Sigmoid colon (tissue), 7 donors: ENCODE measurements at places on chromosomes 1 and 21. TPM values are rescaled to one million over a fixed set of nuclear protein-coding genes. Genes with fewer than 3 reads are reported as not detected.

- no peaks in the 10 kb centered on the region for H3K4me1 ChIP-seq
- no peaks in the 10 kb centered on the region for H3K36me3 ChIP-seq
- H3K27ac ChIP-seq, result no peak overlapping the region
- no peaks in the 10 kb centered on the region for H3K27me3 ChIP-seq
Measured at GRCh38 chr1:248625971-248626370, 8.9 kb downstream of the OR2T11 start.

RORC gene
- not detected for total RNA-seq

FCMR gene
- total RNA-seq, result 1.5 TPM

- no peaks in the 10 kb centered on the region for H3K27me3 ChIP-seq
- no peak overlapping the region for H3K4me3 ChIP-seq
- no peak overlapping the region for H3K27ac ChIP-seq
- no peaks in the 10 kb centered on the region for H3K36me3 ChIP-seq
Measured at GRCh38 chr1:90200646-90201205, 205.8 kb downstream of the ZNF326 start.

MMP23B gene
- 26.5 TPM for total RNA-seq

HES2 gene
- not detected for total RNA-seq

GRCh38 chr1:19115082-19115808 is 94.8 kb downstream of the UBR4 start:
- no peak for DNase-seq
- H3K4me1 ChIP-seq, result no peaks in the 10 kb centered on the region
- no peak overlapping the region for H3K27ac ChIP-seq
- no peak overlapping the region for H3K4me3 ChIP-seq
- H3K27me3 ChIP-seq, result no peaks in the 10 kb centered on the region

GRCh38 chr1:203289281-203289981 is 15.9 kb upstream of the BTG2 start:
- H3K36me3 ChIP-seq, result no peaks in the 10 kb centered on the region
- H3K4me3 ChIP-seq, result no peak overlapping the region
- peak; percentile 73 for DNase-seq
- H3K4me1 ChIP-seq, result peaks cover 47% of the 10 kb centered on the region
- peak overlapping the region; percentile 92 for H3K27ac ChIP-seq
- H3K27me3 ChIP-seq, result no peaks in the 10 kb centered on the region

GRCh38 chr1:44293761-44294315 is 61.2 kb downstream of the ERI3 start:
- peaks cover 21% of the 10 kb centered on the region for H3K36me3 ChIP-seq
- DNase-seq, result peak; percentile 58
- H3K4me1 ChIP-seq, result peaks cover 11% of the 10 kb centered on the region
- H3K27me3 ChIP-seq, result no peaks in the 10 kb centered on the region

DNA sequence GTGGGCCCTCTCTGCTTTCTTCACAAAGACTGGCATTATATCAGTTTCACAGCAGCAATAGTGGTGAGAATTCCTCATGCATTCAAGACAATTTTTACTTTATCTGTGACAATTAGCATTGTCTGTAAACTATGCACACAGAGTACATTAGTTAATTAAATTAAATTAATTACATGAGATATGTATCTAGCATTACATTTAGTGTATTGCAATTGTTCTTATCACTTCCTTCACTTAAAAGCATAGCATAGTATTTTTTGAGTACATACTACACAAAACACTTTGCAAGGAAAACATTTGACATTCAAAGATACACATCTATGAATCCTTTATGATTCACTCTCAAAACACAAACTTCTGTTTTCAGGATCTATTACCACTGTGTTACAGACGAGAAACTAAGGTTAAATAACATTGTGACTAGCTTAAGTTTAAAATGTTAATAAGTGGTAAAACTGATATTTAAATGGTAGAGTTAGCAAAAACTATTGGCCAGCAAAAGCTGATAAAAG is 1542.6 kb downstream of the PLA2G4A start:
- H3K27ac ChIP-seq, result no peak overlapping the region
- DNase-seq, result no peak
- no peaks in the 10 kb centered on the region for H3K36me3 ChIP-seq

- H3K4me1 ChIP-seq, result no peaks in the 10 kb centered on the region
- DNase-seq, result no peak
- no peaks in the 10 kb centered on the region for H3K27me3 ChIP-seq
- no peak overlapping the region for H3K27ac ChIP-seq
- no peaks in the 10 kb centered on the region for H3K36me3 ChIP-seq
Measured at GRCh38 chr1:200226268-200226968, 183.4 kb downstream of the ZNF281 start.

RGS8 gene
- total RNA-seq, result not detected
